ENCODE measurements at places on chromosomes 11 and 22.

GRCh38 chr11:119677840-119678239 is 51.2 kb downstream of the NECTIN1 start:
- DNase-seq, result no peak

DNA sequence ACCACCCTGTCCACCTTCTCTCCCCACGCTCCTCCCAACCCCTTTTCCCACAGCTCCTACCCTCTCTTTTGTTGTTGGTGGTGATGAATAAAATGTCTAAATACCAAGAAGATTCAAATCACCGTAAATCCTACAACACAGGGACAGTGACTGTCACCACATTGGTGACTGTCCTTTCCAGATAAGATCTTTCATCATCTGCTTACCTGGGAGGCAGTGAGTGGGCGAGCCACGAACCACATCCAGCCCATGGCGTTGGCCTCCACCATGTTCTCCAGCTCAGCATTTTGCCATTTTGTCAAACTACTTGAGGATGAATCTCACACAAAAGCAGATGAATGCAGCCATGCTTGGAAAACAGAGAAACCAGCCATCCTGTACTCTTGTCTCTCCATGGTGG is 6.7 kb upstream of the CYTH4 start:
- no peak for DNase-seq

DNA sequence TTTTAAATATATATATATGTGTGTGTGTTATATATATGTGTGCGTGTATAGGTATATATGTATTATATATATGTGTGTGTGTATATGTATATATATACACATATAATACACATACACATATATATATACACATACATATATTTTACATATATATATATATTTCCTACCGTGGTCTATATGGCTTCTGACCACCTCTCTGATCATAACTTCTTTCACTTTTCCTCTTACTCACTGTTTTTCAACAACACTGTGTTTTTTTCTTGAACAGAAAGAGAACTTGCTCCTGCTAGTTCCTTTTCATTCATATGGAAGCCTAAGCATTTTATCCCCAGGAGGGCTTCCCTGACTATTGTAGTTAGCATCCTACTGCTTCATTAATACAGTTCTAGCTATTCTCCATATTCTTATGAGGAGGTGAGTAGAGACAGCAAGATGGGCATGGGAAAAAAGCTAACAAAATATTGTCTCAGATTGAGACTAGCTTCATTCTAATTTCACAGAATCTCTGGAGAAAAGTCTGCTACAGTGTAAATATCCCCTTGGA is 38.5 kb upstream of the CTSC start:
- DNase-seq, result no peak

GRCh38 chr11:111363985-111364384 is 15.1 kb downstream of the POU2AF1 start:
- no peak for DNase-seq

GRCh38 chr11:78651923-78652842 is 77.5 kb upstream of the NARS2 start:
- no peak for DNase-seq

DNA sequence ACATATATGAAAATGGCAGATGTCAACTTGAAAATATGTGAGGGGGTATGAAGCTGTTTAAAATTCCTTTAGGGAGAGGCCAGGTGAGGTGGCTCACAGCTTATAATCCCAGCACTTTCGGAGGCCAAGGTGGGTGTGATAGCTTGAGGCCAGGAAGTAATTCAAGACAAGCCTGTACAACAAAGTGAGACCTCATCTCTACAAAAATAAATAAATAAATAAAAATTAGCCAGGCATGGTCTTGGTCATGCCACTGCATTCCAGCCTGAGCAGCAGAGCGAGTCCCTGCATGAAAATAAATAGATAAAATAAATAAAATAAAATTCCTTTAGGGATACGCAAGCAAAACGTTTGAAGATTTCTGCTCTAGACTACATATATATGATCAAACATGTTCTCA is 38.1 kb upstream of the FAM181B start:
- no peak for DNase-seq

GRCh38 chr22:23240639-23241389 is 60.5 kb downstream of the BCR start:
- no peak for DNase-seq

GRCh38 chr11:68282141-68282860 is 10.5 kb upstream of the C11orf24 start:
- no peak for DNase-seq

DNA sequence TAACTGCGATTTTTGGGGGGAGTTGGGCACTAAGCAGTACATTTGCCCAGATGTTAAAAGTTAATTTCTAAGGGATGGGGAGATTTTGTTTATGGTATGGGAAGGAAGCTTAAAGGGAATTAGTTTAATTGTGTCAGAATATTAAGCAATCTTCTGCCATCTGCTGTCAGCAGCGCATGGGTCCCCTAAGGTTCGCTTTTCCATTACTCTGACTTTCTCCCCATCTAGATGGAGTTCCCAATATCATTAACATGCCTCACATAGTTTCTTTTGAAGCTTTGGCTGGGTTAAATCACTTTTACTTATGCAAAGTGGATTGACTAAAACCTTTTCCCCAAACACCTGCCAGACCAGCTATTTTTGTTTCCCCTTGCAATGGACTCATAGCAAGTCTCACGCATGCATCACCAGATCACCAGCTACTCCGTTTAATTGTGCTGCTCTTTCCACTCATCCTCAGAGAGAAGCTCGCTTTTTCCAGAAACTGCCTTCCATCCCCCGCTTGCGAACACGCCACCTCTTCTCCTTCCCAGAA is 172.7 kb downstream of the FAT3 start:
- DNase-seq, result no peak

GRCh38 chr22:39382410-39382809 is 17.2 kb upstream of the TAB1 start:
- no peak for DNase-seq

DNA sequence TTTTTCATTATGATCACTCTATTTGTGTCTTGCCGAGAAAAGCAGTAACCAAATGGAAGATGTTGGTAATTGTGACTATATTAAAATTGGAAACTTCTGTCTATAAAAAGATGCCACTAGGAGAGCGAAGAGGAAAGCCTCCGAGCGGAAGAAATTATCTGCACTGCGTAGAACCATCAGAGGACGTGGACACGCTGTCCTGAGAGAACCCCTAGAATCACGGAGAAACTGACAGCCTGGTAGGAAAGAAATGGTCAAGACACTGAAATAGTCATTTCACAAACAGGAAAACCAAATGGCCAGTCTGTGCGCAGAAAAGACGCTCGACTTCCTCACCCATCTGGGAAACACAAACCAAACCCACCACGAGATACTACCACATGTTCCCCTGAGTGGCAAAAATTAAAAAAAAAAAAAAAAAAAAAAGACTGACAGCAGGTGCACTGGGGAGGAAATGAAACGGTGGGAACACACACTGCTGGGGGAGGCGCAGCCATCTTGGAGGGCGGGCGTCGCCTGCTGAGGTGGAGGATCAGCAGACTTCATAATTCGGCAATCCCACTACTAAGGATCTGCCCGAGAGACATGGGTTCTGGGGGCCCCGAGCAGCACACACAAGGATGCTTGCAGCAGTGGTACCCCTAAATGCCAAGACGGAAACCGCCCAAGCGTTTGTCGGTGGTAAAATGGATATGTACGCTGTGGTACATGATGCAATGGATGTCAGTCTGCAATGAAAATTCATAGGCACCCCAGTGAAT is 21.3 kb downstream of the IFITM10 start:
- peak; percentile 71 for DNase-seq

DNA sequence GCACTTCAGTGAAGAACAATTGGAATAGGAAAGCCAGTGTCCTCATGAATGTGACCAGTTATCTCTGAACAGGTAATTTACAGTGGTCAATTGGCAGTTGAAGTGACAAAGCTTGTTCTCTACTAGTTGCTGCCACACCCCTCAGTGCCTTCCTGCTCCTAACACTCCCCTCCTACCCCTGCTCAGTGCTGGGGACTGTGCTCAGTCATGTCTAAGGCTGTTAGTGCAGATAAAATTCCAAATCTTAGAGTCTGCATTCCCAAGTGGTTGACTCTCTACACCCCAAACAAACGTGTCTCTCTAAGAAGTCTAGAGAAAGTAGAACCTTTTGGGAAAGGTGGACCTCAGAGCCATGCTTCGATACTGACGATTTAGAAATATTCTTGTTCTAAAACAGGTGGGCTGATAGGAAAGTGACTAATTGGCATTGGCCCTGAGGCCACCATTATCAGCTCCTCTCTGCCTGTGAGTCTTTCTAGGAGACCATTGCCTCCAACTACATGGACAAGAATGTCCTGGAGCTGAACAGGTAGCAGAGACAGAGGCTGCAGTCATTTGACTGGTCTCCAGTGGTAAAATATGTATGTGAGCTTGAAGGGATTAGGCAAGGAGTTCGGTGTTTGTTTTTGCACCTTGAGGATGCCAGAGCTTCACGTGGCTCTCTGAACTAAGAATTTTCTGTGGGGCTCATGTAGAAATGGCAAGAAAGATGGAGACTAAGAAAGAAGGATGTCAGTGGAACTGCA is 22.1 kb upstream of the NNMT start:
- DNase-seq, result no peak

DNA sequence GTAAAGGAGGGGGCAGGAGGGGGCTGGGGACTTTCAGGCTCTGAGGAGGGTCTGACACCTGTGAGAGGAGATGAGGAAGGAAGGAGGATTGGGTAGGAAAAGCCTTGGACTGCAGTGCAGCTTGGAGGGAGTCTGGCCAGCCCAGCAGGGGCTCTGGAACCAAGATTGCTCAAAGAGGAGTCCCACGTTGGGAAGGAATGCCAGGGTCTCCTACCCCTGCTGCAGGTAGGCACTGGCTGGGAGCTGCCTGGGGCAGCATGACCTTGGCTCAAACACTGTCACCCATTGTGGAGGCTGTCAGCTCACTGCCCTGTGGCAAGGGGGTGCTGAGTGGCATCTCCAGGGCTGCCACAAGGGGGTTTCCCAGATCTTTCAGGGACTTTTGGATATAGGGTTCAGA is 94.5 kb downstream of the RPS6KA4 start:
- no peak for DNase-seq

DNA sequence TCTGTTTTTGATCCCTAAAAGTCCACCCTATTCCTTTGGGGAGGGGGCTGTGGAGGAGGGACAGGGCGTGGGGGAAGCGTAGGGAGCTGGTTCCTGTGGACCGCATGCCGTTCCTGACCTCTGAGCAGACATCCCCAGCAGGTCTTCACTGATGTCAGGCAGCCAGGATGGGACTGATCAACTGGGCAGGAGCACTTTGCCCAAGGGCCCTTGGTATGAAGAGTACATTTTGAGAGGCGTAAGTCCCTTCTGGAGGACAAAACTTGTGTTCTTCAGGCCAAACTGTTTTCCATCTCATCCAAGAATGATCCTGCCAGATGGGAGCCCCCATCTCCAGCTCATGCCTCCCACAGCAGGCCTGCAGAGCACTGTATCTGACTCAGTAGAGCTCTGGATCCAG is 80.9 kb upstream of the NARS2 start:
- DNase-seq, result no peak

DNA sequence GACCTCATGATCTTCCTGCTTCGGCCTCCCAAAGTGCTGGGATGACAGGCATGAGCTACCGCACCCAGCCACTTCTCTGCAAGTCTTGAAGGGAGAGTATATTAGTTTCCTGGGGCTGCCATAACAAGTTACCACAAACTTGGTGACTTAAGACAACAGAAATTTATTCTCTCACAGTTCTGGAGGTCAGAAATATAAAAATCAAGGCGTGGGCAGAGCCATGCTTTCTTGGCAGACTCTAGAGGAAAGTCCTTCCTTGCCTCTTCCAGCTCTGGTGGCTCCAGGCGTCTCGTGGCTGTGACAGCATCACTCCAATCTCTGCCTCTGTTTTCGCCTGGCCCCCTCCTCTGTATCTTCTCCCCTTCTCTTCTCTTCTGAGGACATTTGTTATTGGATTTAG is 110.2 kb upstream of the NAV2 start:
- no peak for DNase-seq

- DNase-seq, result no peak
Observed at GRCh38 chr11:1348146-1348795, 38.8 kb upstream of the TOLLIP start.

DNA sequence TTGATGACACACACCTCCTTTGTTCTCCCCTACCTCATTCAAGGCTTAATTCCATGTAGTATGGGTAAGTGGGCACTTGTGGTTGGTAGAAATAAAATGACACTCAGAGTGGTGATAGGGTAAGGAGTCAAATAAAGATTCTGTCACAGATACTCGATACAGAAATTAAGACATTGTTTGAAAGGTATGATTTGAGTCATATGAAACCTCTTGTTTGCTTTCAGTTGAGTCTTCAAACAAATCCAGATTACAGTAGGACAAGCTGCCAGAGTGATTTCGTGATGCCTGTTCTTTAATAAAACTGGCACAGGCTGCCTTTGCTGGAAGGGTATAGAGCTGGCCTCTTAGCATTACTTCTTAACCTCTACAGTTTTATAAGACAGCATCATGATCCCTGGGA is 182.4 kb downstream of the SPON1 start:
- no peak for DNase-seq

- DNase-seq, result peak; percentile 89
Observed at GRCh38 chr11:59197991-59198390, 14.7 kb downstream of the MPEG1 start.
